Smooth muscle cell of the brain vasculature (primary cell): ENCODE measurements at places on chromosomes 6 and 20.
A peak's percentile ranks its signal among the peaks of the same experiment; 100 is the strongest.

DNA sequence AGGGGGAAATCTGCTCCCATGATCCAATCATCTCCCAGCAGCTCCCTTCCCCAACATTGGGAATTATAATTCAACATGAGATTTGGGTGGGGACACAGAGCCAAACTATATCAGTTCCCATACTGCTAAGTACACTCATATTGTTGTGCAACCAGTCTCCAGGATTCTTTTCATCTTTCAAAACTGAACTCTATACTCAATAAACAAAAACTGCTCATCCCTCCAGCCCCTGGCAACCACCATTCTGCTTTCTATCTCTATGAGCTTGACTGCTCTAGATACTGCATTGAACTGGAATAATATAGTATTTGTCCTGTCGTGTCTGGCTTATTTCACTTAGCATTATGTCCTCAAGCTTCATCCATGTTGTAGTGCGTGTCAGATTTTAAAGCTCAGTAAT is 42.9 kb downstream of the STX11 start:
- no peak for DNase-seq

GRCh38 chr6:4189249-4189648 is 53.9 kb upstream of the ECI2 start:
- DNase-seq: no peak

DNA sequence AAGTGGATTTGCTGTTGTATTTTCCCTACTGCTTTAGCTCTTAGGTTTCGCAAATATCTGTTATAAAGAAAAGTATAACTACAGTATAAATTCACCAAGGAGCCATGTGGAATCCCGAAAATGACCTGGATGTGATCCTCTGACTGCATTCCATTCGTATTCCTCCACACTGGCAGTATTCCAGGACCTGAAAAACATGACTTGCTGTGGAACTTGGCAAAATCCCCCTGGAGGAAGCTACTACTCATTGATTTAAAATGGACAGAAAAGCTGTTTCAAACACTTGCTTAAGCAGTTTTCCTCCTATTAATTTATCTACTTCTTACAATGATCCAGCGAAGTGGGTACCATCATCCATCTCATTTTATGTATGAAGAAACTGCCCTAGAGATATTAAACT is 13.3 kb upstream of the ENPP5 start:
- peak; percentile 24 for DNase-seq

GRCh38 chr6:164832410-164832809 is 477.0 kb downstream of the C6orf118 start:
- DNase-seq: no peak

DNA sequence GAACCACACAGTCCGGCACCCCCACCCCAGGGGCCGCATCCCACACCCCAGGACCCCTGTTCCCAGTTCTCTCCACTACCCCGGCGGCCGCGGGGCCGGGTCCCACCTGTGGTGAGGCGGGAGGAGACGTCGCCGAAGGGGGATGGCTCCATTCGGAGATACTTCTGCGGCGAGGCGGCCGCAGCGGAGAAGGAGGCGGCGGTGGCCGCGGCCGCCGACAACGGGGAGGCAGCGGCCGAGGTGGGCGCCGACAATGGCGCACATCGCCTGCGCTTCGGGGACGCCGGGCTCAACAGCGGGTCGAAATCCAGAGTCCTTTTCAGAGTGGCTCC is 723 bp downstream of the AKIRIN2 start:
- DNase-seq: no peak

DNA sequence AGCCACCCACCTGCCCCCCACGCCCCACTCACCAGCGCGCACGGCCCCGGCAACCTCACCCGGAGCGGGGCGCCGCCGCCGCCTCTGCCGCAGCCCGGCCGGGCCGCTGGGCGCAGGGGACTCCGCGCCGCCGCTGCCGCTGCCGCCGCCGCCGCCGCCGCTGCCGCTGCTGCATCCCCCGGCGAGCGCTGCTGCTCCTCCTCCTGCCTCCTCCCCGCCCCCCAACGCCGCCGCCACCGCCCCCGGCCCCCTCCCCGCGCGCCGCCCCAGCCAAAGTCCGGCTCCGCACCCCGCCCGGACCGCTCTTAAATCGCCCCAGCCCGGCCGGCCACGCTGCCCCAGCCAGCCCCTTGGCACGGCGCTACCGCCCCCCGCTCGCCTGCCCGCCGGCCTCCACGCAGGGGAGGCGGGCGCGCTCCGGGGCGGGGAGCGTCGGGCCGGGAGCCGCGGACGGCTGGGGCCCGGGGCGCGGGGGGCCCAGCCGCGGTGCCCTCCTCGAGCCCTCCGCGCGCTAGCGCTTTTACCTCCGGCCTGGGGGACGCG is at the start of gene SULF2:
Gene SULF2 (minus strand): TSS at position 171 of the 543 bp plus-strand sequence. CDS start 28,118 bp downstream, outside the sequence.
- no peak for DNase-seq

DNA sequence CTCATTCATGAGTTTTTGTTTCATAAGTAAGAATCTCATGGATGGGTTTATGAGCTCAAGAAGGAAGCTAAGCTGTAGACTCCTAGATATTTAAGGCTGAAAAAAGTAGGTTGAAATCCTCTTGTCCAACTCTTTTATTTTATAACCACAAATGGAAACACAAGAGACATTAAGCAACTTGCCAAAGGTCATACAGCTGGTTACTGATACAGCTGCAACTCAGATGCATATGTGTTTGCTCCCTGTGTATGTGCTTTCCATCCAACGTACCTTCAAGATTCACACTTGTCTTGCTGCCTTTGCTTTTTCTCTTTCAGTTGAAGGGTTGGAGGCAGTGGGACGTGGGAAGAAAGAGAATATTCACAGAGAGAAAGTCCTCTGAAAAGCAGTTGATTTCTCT is 153.5 kb upstream of the STMND1 start:
- DNase-seq: no peak

GRCh38 chr20:10609276-10609675 is 64.5 kb downstream of the JAG1 start:
- DNase-seq: no peak

- no peak for DNase-seq
Observed at GRCh38 chr20:49993301-49993751, 10.5 kb downstream of the SNAI1 start.

DNA sequence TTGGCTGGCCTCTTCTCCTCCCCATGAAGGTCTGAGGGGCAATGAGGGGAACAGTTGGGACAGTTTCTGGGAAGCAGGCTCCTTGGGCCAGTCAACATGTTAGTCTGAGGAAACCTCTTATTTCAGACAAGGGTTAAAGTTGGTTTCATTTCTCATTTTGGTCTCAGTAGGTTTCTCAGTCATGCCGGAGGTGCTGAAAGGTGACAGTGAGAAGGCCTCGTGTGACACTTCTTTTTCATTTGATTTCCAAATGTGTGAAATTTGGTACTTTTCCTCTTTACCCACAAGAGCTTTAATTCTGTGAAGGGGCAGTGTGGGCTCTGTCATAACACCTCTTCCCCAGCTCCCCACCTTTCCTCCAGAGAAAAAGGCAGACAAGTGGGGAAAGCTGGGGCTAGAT is 7.5 kb upstream of the GLP1R start:
- no peak for DNase-seq

- no peak for DNase-seq
Observed at GRCh38 chr6:107584726-107585125, 94.8 kb downstream of the SOBP start.

GRCh38 chr6:132131758-132132157 is 180.6 kb upstream of the CCN2 start:
- DNase-seq: peak; percentile 75

GRCh38 chr20:4959592-4959991 is 41.7 kb downstream of the SLC23A2 start:
- DNase-seq: no peak

GRCh38 chr6:169099411-169100202 is 154.0 kb downstream of the THBS2 start:
- DNase-seq: no peak

DNA sequence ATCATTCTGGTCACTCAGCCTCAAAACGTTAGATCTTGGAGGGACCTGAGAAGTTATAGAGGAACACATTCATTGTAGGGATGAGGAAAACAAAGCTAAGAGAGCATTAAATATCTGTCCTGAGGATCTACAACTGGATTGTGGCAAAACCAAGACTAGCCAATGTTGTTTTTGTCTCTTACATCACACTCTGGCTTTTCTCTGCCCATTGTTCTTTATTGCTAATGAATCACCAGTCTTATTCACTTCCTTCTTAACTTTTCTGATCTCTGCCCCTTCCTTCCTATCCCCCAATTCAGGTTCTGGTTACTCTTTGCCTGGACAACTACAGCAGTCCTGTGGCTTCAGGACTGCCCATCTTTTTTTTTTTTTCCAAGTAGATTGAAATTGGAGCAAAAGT is 57.0 kb upstream of the PREP start:
- no peak for DNase-seq

DNA sequence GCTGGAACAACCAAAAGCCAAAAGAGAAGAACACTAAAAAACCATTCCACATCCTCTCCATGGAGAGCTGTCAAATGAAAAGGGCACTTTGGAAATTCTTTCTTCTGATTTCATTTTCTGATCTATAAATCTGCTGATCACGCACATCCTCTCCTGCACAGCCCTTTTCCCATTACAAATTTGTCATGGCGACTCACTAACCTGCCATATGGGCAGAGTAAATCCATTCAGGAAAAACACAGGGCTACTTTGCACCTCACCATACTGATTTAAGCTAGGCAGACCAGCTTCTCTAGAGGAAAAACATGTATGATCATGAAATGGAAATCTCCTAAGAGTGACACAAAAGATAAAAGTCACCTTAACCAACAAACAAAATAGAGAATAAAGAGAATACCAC is 26.0 kb downstream of the TOMM6 start:
- no peak for DNase-seq

- no peak for DNase-seq
Observed at GRCh38 chr6:26195376-26195923, 108.2 kb downstream of the HFE start.

- no peak for DNase-seq
Observed at GRCh38 chr6:22363166-22363713, 66.4 kb upstream of the PRL start.

- DNase-seq: no peak
Observed at GRCh38 chr20:53215166-53215565, 243.0 kb downstream of the TSHZ2 start.

DNA sequence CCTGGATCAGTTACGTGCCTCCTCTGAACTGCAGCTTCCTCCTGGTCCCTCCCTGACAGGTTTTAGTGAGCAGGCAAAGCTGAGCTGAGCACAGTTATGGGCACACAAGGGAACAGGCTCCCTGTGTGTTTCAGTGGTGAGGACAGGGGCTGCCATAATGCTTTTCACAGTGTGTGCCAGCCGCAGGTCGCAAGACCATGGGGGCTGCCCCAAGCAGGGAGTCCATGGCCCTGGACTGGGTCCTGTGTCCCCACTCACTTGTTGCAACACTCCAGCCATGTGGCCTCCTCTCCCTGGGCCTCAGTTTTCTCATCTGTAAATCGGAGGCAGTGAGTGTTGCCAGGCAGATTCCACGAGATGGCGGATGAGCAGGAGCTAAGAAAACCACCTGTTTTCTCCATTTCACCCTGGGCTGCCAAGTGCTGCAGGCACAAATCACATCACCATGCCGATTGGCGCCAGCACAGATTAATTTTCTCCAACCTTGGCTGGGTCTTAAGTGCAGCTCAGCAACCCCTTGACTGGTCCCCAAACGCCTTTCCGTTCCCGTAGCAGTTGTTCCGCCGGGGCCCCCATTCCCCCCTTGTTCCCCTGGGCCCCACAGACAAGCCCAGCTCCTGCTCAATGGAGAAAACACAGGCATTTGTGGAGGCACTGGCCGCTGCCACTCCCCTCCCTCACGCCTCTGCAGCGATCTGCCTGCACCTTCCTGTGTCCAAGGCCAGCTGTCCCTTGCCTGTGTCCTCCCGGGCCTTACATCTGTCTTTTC is 57.1 kb upstream of the NNAT start:
- no peak for DNase-seq

DNA sequence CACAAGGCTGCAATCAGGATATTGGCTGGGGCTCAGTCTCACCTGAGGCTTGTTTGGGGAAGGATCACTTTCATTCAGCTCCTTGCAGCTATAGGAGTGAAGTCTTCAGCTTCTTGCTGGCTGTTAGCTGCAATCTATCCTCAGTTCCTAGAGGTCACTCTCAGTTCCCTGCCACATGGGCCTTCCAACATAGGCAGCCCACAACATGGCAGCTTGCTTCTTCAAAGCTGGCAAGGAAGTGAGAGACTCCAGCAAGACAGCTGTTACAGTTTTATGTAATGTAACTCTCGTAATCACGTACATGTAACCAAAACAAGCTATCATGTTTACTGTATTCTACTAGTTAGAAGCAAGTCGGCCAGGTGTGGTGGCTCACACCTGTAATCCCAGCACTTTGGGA is 226.9 kb downstream of the CDC5L start:
- DNase-seq: no peak

GRCh38 chr6:25874118-25874517 is at the start of gene SLC17A3:
SLC17A3 (minus strand) TSS chr6:25874243; CDS start chr6:25868387, 5,856 bp downstream.
- DNase-seq: no peak

GRCh38 chr6:25050356-25050755 is 114.6 kb upstream of the RIPOR2 start:
- no peak for DNase-seq
